ENCODE measurements at places on chromosomes 7 and 10. TPM values are rescaled to one million over a fixed set of nuclear protein-coding genes. Genes with fewer than 3 reads are reported as not detected.

The TES gene
- total RNA-seq: 64.2 TPM

- no peak for DNase-seq
Measured at GRCh38 chr7:114997487-114998404, 75.9 kb downstream of the MDFIC start.

DNA sequence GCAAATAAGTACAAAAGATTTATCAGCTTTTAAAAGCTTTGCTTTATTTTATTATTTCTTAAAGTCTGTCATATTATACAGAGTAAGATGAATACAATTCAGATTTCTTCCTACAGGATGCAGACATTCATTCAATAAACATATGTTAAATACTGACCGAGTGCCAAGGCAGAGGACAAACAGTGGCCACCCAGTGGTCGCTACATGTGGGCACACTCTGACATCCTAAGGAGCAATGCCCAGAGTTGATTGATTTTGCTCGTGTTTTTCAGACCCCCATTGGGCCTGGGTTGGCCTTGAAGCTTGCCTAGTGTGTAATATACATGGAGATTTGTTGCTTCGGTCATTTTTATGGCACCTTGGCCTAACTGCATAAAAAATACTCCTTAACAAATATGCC, 201.2 kb downstream of the CCDC3 start:
- DNase-seq: no peak

- DNase-seq: no peak
Measured at GRCh38 chr7:80335511-80336231, 176.2 kb downstream of the GNAT3 start.

The TRIM50 gene
- total RNA-seq: 0.09 TPM

DNA sequence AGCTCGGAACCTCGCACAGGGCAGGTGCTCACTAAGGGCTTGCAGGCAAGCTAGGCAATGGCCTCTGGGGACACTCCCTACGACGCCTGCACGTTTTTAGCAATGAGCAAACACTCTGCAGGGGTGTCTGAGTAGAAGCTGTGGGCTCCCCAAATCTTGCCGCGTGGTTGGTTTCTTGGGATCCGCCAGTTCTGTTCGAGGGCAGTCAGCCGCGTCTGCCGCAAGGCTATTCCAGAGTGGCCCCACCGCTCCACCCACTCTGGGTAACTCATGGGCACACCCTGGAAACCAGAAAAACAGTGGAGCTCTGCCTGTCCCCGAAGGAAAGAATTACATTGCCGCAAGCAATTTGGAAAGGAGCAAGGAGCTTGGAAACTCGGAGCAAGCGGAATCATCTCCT, 189.3 kb upstream of the LYZL2 start:
- DNase-seq: no peak
